ENCODE measurements at places on chromosomes 16 and 17.

DNA sequence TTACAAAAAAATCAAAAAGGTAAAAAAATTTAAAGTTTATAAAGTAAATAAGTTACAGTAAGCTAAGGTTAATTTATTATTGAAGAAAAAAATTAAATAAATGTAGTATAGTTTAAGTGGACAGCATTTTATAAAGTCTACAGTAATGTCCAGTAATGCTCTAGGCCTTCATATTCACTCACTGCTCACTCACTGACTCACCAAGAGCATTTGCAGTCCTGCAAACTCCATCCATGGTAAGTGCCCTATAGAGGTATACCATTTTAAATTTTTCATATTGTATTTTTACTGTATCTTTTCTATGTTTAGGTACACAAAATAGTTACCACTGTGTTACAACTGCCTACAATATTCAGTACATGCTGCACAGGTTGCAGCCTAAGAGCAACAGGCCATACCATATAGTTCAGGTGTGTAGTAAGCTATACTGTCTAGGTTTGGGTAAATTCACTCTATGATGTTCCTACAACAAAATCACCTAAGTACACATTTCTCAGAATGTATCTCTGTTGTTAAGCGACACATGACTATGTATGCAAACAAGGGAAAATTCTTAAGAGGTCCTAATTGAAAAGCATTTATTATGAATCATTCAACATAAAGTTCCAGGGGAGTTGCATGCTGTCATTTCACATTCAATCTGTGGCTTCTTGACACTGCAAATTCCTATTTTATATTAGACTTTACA, 92.3 kb downstream of the SPAG9 start:
- DNase-seq: no peak

DNA sequence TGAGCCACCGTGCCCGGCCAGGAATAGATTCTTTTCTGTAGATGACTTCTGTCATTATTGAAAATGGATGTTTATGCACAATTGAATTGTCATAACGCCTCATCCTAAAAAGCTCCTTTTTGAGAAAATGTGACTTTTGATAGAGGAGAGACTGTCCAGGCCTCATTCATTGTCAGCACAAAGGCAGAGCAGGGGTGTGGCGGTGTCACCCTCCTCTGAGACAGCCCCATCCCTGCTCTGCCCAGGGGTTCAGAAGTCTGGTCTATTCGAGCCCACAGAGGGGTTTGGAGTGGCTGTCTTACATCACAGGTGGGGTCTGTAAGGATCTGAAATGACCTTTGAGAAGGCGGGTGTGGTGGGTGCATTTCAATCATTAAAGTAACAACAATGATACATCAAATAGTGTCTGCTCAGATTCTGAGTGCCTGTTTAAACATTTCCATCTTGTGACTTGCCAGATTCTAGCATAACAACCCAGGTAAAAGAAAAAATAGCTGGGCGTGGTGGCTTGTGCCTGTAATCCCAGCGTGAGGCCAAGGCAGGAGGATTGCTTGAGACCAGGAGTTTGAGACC, 161.0 kb downstream of the SEC14L1 start:
- no peak for DNase-seq

DNA sequence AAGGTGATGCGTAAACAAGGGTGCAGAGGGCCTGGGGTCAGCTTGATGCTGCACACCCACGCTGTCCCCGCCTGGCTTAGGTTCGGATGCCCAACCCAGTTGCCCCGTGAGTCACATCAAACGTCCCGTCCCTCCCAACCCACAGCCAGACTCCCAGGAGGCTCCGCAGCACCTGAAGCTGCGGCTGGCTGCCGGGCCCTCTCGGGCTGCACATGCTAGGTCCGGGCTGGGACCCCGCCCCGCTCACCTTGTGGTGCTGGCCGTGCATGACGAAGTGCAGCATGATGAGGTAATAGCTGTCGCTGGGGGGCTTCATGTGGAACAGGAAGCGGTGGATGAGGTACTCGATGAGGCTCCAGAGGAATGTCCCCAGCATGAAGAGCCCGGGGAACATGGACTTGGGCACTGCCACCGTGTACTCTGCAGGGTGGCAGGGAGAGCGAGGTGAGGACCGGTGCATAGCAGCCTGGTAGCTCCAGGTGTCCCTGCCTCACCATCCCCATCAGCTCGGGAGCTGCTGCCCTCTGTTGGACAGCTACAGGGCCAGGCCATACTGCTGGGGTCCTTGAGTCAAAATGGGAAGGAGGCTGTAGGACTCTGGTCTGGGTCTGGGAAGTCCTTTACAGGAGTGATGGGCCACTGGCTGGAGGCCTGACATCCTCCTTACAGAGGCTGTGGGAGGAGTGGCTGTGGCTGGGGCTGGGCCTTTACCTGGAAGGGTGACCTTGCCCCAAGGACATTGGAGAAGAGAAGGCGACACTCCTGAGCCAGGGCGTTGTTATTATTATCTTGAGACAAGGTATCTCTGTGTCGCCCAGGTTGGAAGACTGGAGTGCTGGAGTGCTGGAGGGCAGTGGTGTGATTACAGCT, 18.3 kb upstream of the MLKL start:
- DNase-seq: no peak

- no peak for DNase-seq
Observed at GRCh38 chr17:2885733-2886132, 89.5 kb downstream of the RAP1GAP2 start.

- DNase-seq: no peak
Observed at GRCh38 chr17:8806926-8807550, 7.9 kb upstream of the MFSD6L start.

DNA sequence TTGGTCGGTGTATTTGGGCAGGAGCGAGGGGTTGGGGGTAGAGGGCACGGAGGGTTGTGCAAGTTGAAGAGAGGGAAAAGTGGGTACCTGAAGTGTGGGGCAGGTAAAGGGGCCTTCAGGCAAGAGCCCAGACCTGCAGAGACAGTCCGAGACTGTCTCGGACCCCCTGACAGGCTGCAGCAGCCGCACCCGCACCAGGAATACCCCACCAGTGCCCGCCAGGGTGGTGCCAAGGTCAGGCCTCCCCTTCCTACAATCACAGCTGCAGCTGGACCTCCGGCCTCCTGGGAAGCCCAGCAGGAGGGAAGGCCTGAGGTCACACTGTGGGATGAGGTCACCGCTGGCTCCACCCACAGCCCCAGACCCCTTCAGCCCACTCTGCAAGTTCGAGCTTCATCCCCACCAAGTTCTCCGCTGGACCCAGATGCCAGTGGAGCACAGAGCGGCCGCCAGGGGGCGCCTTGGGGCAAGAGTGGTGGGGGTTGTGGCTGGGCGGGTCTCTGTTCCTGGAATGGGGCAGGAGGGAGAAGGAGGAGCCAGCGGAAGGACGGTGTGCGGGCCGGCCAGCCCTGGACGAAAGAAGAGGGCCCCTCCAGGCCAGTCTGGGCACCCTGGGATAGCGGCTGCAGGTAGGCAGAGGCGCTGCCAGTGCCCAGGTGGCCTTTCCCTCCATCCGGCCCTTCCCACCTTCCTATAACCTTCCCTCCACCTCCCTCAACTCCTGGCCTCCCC, at the start of gene HSD3B7:
Gene HSD3B7, plus strand, starts transcription at position 539 of the 732 bp plus-strand sequence. CDS start 452 bp downstream, outside the sequence.
- peak; percentile 57 for DNase-seq

DNA sequence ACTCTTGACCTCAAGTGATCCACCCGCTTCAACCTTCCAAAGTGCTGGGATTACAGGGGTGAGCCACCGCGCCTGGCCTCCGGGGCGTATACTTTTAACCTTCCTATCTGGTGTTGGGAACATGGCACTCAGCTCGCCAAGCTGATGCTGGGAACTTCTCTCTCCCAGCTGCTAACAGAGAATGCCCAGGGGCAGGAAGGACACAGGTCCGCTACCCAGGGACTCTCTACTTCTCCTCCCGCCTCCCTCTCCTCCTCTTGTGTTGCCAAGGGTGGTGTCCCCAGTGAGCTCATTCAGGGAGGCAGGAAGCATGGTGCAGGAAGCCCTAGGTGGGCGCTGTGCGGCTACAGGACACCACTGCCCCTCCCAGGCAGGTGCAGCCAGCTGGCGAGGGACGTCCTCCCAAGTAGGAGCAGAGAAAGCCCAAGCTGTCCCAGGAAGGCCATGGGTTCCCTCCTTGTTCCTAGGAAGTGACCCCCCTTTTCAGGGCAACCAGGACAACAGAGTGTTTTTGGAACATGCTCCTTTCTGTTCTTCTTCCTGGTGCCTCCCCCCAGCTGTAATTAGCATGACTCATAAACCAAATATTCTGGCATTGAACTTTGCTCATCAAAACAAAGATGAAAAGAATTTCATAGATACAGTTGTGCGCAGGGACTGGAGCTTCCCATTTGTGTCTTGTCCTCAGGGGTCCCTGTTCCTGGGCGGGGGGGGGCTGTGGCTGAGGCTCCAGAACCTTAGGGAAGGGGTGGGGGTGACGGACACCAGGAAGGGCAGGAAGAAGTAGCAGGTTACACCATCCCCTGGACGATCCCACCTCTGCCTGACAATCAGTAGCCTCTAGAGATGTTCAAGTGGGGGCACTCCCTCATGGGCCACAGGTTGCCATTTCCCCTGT, 2.7 kb downstream of the C1QTNF1 start:
- no peak for DNase-seq

- no peak for DNase-seq
Observed at GRCh38 chr17:75853433-75853832, 1.7 kb downstream of the WBP2 start.

GRCh38 chr17:79338152-79338551, 263.5 kb downstream of the ENGASE start:
- DNase-seq: no peak

GRCh38 chr16:51994597-51994996, 552.3 kb downstream of the TOX3 start:
- no peak for DNase-seq
